Activated CD4-positive, alpha-beta T cell treated with anti-CD3 and anti-CD28 coated beads, Interleukin-2, amount 10 ng/mL, durations not matched to agents 7 days and 5 days (primary cell): ENCODE measurements at places on chromosomes 1 and 21. TPM values are rescaled to one million over a fixed set of nuclear protein-coding genes. Genes with fewer than 3 reads are reported as not detected.

- H3K27me3 ChIP-seq: peaks cover 2% of the 10 kb centered on the region
- no peak for DNase-seq
- no peak overlapping the region for H3K4me3 ChIP-seq
- H3K27ac ChIP-seq: no peak overlapping the region
Measured at GRCh38 chr1:178973652-178974101, 52.0 kb upstream of the FAM20B start.

- H3K27ac ChIP-seq: no peak overlapping the region
- no peaks in the 10 kb centered on the region for H3K4me1 ChIP-seq
- DNase-seq: no peak
Measured at GRCh38 chr1:63918418-63918945, 144.7 kb downstream of the ROR1 start.

UTS2 gene
- 0.17 TPM for total RNA-seq

- H3K4me3 ChIP-seq: no peak overlapping the region
- H3K36me3 ChIP-seq: peaks cover 7% of the 10 kb centered on the region
- H3K27ac ChIP-seq: no peak overlapping the region
- no peaks in the 10 kb centered on the region for H3K4me1 ChIP-seq
Measured at GRCh38 chr21:32298148-32298559, 501 bp upstream of the MRAP start.

SDCCAG8 gene
- total RNA-seq: 23.8 TPM

DNA sequence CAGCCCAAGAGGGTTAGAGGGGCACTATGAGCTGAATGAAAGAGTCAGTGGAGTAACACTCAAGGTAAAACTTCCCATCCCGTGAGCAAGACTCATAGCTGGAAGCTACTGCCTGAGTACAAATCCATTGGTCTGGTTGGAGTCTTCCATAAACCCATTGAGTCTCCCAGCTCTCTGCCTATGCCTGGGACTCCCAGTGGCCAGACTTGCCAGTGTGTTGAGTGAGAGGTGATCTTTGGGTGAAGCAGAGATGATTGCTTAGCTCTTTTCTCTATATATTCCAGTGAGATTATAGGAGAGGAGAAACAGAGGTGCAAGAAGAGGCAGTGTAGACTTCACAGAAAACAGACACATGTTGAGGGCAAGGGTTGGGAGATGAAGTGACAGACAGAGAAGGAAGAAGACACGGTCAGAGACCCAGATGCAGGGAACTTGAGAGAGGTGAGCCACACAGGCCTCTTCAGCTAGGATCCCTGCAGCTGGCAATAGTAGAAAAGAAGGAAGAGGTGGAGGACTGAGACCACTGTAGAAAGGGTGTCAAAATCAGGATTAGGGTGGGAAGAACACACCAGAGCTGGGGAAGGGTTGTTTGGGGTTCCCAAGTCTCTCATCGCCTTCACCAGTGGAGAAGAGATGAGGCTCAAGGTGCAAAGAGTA, 3.7 kb downstream of the FOXD2 start:
- no peaks in the 10 kb centered on the region for H3K36me3 ChIP-seq
- H3K4me3 ChIP-seq: no peak overlapping the region
- DNase-seq: no peak
- peaks cover 3% of the 10 kb centered on the region for H3K27me3 ChIP-seq
- H3K4me1 ChIP-seq: peaks cover 24% of the 10 kb centered on the region

SZT2 gene
- total RNA-seq: 74.3 TPM

GRCh38 chr1:172745014-172745413, 86.1 kb downstream of the FASLG start:
- no peak overlapping the region for H3K4me3 ChIP-seq
- DNase-seq: peak; percentile 70
- H3K36me3 ChIP-seq: peaks cover 2% of the 10 kb centered on the region

GRCh38 chr1:178060789-178061556, 32.9 kb upstream of the RASAL2 start:
- H3K4me3 ChIP-seq: no peak overlapping the region
- H3K4me1 ChIP-seq: no peaks in the 10 kb centered on the region
- no peak overlapping the region for H3K27ac ChIP-seq
- no peaks in the 10 kb centered on the region for H3K27me3 ChIP-seq
- no peak for DNase-seq

- H3K4me3 ChIP-seq: no peak overlapping the region
- no peaks in the 10 kb centered on the region for H3K4me1 ChIP-seq
- no peak for DNase-seq
- no peaks in the 10 kb centered on the region for H3K36me3 ChIP-seq
- no peak overlapping the region for H3K27ac ChIP-seq
Measured at GRCh38 chr1:45221716-45222115, 15.3 kb upstream of the ZSWIM5 start.

GRCh38 chr1:3814771-3815561, 18.7 kb upstream of the LRRC47 start:
- H3K4me3 ChIP-seq: no peak overlapping the region
- no peaks in the 10 kb centered on the region for H3K4me1 ChIP-seq
- peaks cover 2% of the 10 kb centered on the region for H3K36me3 ChIP-seq
- H3K27me3 ChIP-seq: no peaks in the 10 kb centered on the region
- H3K27ac ChIP-seq: no peak overlapping the region

- no peak overlapping the region for H3K4me3 ChIP-seq
- H3K36me3 ChIP-seq: peaks cover 27% of the 10 kb centered on the region
- no peaks in the 10 kb centered on the region for H3K27me3 ChIP-seq
- H3K27ac ChIP-seq: no peak overlapping the region
Measured at GRCh38 chr1:91732291-91733107, 153.5 kb downstream of the TGFBR3 start.

- H3K36me3 ChIP-seq: no peaks in the 10 kb centered on the region
- H3K27ac ChIP-seq: no peak overlapping the region
- no peak for DNase-seq
- no peaks in the 10 kb centered on the region for H3K27me3 ChIP-seq
- H3K4me3 ChIP-seq: no peak overlapping the region
Measured at GRCh38 chr1:95386915-95387314, 152.9 kb downstream of the RWDD3 start.

DNA sequence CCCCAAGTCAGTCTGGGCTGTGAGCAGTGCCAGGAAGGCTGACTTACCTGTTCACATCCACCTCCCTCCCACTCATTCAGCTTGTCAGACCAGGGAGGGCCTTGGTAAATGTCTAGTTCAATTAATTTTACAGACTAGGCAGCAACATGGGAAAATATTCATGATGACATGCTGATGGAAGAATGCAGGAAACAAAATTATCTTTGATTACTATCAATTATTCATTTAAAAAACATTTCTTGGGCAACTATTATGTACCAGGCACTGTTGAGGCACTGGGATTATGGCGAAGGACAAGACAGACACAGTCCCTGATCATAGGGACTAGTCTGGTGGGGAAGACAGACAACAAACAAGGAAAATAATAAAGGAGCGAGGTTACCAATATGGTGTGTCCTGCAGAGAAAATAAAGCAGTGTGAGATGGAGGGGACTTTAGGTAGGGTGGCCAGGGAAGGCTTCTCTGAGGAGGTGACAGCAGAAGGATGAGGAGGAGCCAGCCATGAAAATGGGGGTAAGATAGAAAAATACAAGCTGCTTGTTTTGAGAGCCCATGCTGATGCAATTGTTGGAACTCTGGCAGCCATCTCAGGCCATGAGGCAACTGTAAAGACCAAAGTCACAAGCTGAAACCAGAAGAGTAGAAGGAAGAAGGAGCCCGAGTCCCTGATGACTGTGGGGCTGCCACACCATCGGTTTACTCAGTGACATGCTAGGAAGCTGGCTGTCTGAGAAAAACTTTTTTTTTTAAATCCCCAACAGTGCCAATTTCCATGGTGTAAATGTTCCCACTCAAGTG, 14.0 kb downstream of the TRIM62 start:
- no peak overlapping the region for H3K27ac ChIP-seq
- DNase-seq: no peak
- H3K27me3 ChIP-seq: no peaks in the 10 kb centered on the region

PWP2 gene
- total RNA-seq: 29.0 TPM

- H3K4me1 ChIP-seq: peaks cover 29% of the 10 kb centered on the region
- peak overlapping the region; percentile 77 for H3K4me3 ChIP-seq
- H3K27ac ChIP-seq: no peak overlapping the region
Measured at GRCh38 chr1:167554028-167554779, 642 bp upstream of the CREG1 start.

DNA sequence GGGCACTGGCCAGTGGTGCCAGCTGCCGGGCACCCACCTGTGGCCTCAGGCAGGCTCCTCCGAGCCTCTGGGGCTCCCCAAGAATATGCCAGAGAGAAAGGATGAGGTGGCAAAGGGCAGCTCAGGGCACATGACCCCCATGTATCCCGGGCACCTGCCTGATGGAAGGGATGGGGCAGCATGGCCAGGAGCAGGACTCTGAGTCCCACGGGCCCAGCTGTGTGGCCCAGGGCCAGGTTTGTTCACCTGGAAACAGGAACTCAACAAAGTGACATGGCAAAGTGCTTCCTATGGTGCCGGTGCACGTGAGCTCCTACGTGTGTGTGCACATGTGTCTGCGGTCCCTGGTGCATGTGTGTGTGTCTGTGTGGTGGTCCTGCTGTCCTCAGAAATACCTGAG, 9.5 kb upstream of the GPR153 start:
- DNase-seq: no peak
- H3K36me3 ChIP-seq: no peaks in the 10 kb centered on the region
- no peaks in the 10 kb centered on the region for H3K4me1 ChIP-seq
- no peaks in the 10 kb centered on the region for H3K27me3 ChIP-seq

DNA sequence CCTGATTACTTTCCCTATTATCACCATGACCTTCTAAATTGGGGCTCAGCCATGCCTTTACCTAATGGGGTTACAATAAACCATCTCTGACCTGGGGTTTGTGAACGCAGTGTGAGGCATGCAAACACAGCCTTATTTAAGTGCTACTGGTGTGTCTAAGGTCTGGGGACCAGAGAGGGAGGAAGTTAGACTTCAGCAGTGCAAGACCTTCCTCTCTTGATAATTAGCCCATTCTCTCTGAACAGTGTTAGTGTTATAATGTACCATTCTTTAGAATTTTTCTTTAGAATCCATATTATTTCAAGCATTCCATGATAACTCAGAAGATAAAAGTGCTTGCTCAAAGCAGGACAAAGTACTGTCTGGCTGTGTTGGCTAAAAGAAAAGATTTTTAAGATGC, 10.5 kb upstream of the LRRC8D start:
- no peaks in the 10 kb centered on the region for H3K36me3 ChIP-seq
- no peak for DNase-seq
- no peak overlapping the region for H3K27ac ChIP-seq
- H3K27me3 ChIP-seq: peaks cover 17% of the 10 kb centered on the region

F3 gene
- not detected for total RNA-seq

DNA sequence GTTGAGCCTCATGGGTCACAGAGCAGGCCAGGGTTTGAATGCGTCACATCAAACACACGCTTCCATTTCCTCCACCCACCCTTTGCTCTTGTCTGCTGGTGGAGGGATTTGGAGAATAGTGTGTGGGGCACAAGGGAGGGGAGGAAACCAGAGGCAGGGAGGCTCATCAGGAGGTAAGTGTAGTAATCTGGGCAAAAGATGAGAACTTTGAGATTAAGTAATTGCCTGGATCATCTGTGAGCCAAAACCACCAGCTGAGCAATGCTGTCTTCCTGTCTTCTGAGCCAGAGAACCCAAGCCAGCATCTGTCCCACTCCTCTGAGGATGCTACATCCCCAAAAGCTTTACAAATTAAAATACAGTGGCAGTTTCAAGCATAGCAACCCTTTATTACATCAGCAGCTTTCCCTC, 45.2 kb downstream of the C8B start:
- H3K4me1 ChIP-seq: no peaks in the 10 kb centered on the region
- H3K27me3 ChIP-seq: no peaks in the 10 kb centered on the region
- no peak overlapping the region for H3K4me3 ChIP-seq
- H3K36me3 ChIP-seq: no peaks in the 10 kb centered on the region

DNA sequence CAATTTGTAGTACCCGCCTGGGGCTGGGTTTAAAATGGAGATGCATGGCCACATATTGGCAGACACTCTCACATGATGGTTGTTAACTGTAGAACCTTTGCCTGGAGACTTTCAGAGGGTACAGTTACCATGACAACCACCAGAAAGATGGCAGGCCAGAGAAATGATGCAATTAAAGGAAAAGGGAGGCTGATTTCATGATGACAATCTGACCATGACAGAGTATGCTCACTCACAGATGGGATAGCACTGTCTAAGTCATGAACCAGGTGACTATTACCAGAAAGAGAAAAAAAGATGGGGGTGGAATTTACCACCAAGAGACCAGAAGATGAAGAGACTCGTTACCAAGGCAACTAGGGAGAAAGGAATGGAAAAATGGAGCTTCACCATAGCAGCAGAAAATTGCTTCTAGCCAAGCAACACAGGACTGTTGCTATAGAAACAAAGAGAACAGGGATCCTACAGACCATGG, 3.5 kb upstream of the TRIT1 start:
- H3K27me3 ChIP-seq: peaks cover 7% of the 10 kb centered on the region
- DNase-seq: no peak
- H3K4me3 ChIP-seq: no peak overlapping the region
- peaks cover 12% of the 10 kb centered on the region for H3K4me1 ChIP-seq

GRCh38 chr1:6494627-6495026, 3.2 kb upstream of the PLEKHG5 start:
- peaks cover 20% of the 10 kb centered on the region for H3K27me3 ChIP-seq
- H3K4me3 ChIP-seq: no peak overlapping the region
- no peaks in the 10 kb centered on the region for H3K36me3 ChIP-seq
- no peak overlapping the region for H3K27ac ChIP-seq
- H3K4me1 ChIP-seq: peaks cover 24% of the 10 kb centered on the region
- DNase-seq: no peak

LRRC8D gene
- 31.8 TPM for total RNA-seq

DNA sequence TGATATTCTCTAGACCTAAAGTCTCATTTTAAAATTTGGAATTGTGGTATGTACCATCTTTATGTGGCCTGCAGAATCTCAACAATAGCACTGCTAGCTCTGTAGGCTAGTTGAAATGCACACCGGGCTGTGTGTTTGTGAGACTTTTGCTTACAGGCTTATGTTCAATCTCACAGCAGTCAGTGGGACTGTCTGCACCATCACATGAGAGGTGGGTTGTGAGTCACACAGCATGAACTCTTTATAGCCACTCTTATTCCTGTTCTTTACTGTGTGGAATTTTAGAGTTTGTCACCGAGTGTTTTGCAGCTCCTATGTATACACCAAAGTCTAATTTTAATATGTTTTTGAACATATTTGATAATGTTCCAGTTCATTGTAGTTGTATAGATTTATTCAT, 74.6 kb downstream of the RASAL2 start:
- H3K4me1 ChIP-seq: no peaks in the 10 kb centered on the region
- no peaks in the 10 kb centered on the region for H3K36me3 ChIP-seq
- no peak overlapping the region for H3K4me3 ChIP-seq
- no peaks in the 10 kb centered on the region for H3K27me3 ChIP-seq

LAD1 gene
- total RNA-seq: not detected

DNA sequence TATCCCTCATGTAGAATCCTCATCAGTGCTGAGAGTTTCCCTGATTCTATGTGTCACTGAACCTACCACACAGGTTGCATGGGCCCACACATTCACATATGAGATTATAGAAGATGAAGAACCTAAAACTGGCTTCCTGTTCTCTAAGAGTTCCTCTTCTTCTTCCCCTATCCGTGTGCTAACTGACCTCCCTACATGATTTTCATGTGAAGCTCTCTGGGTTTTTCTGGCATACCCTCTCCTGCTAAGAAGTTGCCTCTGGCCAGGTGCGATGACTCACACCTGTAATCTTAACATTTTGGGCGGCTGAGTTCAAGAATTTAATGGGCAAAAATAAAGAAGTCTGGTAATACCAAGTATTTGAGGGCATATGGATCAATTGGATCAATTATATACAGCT, 5.5 kb upstream of the CD244 start:
- H3K4me1 ChIP-seq: peaks cover 9% of the 10 kb centered on the region
- no peak for DNase-seq
- no peak overlapping the region for H3K27ac ChIP-seq
- H3K36me3 ChIP-seq: no peaks in the 10 kb centered on the region
- no peak overlapping the region for H3K4me3 ChIP-seq
- H3K27me3 ChIP-seq: peaks cover under 1% of the 10 kb centered on the region

GRCh38 chr21:32824950-32825349, 53.4 kb upstream of the PAXBP1 start:
- peaks cover 11% of the 10 kb centered on the region for H3K27me3 ChIP-seq
- no peak overlapping the region for H3K4me3 ChIP-seq
- no peak overlapping the region for H3K27ac ChIP-seq
- peaks cover 4% of the 10 kb centered on the region for H3K4me1 ChIP-seq
- no peaks in the 10 kb centered on the region for H3K36me3 ChIP-seq
